Sigmoid colon (tissue), 7 donors: ENCODE measurements at places on chromosomes 12 and 14. TPM values are rescaled to one million over a fixed set of nuclear protein-coding genes. Genes with fewer than 3 reads are reported as not detected.
A peak's percentile ranks its signal among the peaks of the same experiment; 100 is the strongest.

- no peaks in the 10 kb centered on the region for H3K27me3 ChIP-seq
- no peaks in the 10 kb centered on the region for H3K36me3 ChIP-seq
- DNase-seq, result no peak
- no peak overlapping the region for H3K4me3 ChIP-seq
- H3K4me1 ChIP-seq, result peaks cover 18% of the 10 kb centered on the region
- H3K27ac ChIP-seq, result no peak overlapping the region
Measured at GRCh38 chr12:104213952-104214351, 1.6 kb upstream of the TXNRD1 start.

DNA sequence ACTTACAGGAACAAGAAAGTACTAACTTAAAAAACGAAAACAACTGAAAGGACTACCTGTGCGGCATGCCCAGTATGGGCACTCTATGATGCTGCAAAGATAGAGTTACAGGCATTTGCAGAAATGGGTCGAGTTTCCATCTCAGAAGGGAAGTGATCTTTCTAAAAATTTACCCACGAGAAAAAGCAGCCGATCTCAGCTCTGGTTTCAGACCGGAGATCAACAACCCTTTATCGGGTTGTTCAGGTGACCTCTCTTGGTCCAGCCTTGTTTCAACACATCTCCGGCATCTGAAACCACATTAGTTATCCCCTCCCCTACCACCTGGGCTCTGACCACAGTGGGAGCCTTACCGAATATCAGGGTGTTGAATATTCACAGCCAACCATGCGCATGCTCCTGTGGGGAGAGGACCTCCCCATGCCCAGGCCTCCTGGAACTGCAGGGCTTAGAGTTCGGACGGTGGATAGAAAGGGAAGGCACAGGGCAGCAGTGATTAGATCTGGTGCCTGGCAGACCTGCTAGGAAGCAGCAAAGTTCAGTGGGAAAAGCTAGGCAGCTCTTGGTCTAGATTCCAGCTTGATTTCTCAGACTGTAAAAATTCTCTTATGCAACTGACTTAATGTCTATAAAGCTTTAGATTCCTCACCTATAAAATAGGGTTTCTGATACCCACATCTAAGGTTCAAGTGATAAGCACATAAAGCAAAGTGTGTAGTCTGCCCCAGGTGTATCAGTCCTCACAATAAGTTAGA lies 906.0 kb downstream of the VRK1 start:
- H3K4me3 ChIP-seq, result no peak overlapping the region
- H3K36me3 ChIP-seq, result no peaks in the 10 kb centered on the region
- H3K27me3 ChIP-seq, result no peaks in the 10 kb centered on the region

GRCh38 chr14:50829489-50830043 lies 1.4 kb downstream of the NIN start:
- no peak for DNase-seq
- H3K4me3 ChIP-seq, result peak overlapping the region; percentile 85
- peak overlapping the region; percentile 93 for H3K27ac ChIP-seq
- H3K27me3 ChIP-seq, result no peaks in the 10 kb centered on the region
- no peaks in the 10 kb centered on the region for H3K36me3 ChIP-seq

The RILPL1 gene
- 18.8 TPM for total RNA-seq

DNA sequence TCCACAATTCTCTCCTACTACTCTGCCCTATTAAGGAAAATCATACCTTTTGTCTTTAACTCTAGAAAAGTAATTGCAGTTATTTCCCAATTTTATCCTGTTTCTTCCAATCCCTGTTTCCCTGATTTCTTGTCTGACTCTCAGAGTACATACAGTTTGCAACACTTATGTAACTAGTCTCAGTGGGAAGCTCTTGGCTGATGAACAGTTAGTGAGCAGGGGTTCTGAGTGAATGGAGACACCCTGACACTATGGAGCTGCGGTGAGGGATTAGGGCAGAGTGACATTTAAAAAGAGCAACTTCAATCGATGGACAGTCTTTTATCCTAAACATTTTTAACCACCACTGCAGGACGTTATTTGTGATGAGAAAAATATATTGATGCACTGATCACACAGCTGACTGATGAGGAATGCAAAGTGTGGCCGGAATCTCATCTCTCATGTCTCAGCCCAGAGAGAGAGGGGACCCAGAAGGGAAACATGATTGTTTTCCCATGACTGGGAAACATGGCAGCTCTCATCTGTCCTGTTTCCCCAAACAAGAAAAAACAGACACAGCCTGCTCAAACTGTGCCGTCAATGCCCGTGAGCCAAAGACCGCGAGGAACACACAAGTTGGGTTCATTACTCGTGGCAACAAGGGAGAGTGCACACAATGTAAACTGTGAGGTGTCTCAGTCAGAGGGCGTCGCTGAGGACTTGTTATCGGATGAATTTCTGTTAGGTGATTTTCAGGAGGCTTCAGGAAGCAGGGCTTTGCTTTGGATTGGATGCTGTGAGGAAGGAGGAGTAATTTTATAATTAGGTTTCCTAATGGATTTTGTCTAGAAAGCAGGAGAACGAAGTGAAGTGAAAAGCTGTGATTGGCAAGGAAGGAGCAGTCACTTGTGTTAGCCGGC lies 5.2 kb upstream of the SLC6A13 start:
- no peak overlapping the region for H3K27ac ChIP-seq
- peaks cover 1% of the 10 kb centered on the region for H3K27me3 ChIP-seq
- DNase-seq, result no peak
- no peaks in the 10 kb centered on the region for H3K4me1 ChIP-seq
- no peak overlapping the region for H3K4me3 ChIP-seq
- H3K36me3 ChIP-seq, result no peaks in the 10 kb centered on the region

DNA sequence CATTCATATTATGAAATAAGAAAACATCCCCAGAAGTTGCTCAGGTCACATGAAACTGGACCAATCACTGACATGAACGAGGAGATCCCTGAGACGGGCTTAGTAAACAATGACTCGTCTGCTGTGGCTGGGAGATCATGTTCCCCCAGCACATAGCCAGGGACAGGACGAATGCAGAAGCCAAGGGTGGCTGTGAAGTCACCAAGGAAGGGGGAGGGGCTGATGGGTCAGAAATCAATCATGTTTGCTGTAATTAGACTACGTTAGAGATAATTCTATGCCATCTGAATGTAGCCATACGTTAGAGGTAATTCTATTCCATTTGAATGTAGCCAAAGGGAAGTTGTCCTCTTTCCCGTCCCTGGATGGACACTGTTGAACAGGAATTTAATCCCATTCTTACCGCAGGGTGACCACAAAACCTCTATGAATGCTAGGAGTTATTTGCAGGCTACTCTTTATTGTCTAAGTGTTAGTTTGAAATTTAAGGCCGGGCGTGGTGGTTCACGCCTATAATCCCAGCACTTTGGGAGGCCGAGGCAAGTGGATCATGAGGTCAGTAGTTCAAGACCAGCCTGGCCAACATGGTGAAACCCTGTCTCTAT lies 332.9 kb downstream of the TMEM132D start:
- DNase-seq, result no peak
- no peak overlapping the region for H3K27ac ChIP-seq
- no peaks in the 10 kb centered on the region for H3K27me3 ChIP-seq
- no peak overlapping the region for H3K4me3 ChIP-seq
